ENCODE measurements at places on chromosomes 1 and 21. TPM values are rescaled to one million over a fixed set of nuclear protein-coding genes. Genes with fewer than 3 reads are reported as not detected.

Gene VASH2
- polyA plus RNA-seq: 0.05 TPM

Gene FMO5
- 0.16 TPM for polyA plus RNA-seq

Gene LMX1A
- not detected for polyA plus RNA-seq

Gene IGSF3
- polyA plus RNA-seq: 7.9 TPM

Gene TDRD5
- polyA plus RNA-seq: 0.07 TPM

Gene KIF2C
- 183 TPM for polyA plus RNA-seq

Gene LIPI
- polyA plus RNA-seq: not detected
